ENCODE measurements at places on chromosomes 4 and X. TPM values are rescaled to one million over a fixed set of nuclear protein-coding genes. Genes with fewer than 3 reads are reported as not detected.

- DNase-seq, result no peak
Measured at GRCh38 chr4:55296096-55296495, 49.9 kb upstream of the SRD5A3 start.

GRCh38 chrX:19194285-19195242, 72.3 kb upstream of the ADGRG2 start:
- no peak for DNase-seq

DNA sequence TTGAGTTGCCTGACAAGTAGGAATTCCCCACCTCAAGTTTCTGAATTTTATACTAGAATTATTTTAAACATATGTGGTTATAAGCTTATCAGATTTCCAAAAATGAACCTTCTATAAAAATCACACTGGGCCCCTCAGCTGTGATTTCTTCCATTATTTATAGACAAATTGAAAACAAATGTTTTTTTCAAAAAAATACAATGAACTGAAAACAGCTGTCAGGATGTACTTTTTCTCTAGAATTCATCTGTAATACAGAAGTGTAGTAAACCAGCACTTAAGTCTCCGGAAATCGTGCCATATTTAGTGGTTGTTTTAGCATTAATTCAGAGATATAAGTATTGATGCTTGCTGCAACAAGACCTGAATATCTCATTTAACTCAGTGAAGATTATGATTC, 74.0 kb downstream of the SPRY1 start:
- no peak for DNase-seq

DNA sequence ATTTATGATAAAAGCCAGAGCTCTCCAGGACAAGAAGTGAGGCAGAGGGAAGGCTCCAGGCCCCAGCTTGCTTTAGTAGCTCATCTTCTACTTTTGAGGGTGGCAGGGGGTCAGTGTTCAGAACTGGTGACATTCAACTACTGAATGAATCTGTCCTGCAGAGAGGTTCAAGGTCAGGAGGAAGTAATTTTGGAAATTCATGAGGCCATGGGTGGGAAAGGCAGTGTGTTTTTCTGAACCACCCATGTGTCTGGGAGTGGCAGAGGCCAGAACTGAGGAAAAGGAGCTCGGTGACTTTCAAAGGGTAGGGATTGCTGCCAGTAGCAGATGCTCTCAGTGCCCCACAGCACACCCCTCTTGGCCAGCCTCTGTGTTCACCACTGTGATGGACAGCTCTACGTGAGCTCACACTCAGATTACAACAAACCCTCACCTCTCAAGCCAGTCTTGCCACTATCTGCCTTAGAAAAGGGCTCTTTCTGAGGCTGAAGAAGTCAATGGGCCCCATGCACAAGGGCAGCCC, 571.2 kb downstream of the RAB28 start:
- no peak for DNase-seq

DNA sequence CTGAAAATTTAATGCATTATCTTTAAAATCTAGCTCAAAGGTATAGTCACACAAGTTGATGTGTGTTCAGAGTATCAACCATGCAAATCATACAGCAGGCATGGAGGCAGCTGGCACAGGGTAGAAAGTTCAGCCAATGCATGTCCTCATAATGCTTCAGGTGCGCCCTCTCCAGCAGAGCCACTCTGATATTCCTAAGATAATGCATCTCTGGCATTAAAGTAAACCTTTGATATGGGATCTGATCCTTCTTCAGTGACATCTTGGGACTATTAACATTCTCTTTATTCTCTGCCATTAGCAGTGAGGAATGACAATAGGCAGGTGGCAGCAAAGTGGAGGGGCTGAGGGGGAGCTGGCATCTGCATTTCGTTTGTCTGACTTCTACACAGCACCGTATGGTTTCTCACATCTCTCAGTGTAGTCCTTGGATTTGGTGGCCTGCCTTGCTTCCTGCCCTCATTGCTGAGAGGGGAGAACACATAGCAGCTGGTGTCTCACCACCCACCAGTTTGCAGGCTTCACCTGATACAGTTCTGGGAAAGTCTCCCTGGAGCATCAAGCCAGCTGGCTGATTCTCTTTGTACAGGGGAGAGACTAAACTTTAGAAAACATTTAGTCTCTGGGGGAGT, 168.7 kb upstream of the TBC1D9 start:
- DNase-seq, result no peak

GRCh38 chrX:20620306-20620705, 353.6 kb upstream of the RPS6KA3 start:
- no peak for DNase-seq

- DNase-seq, result no peak
Measured at GRCh38 chr4:95268819-95269565, 279.8 kb downstream of the UNC5C start.

DNA sequence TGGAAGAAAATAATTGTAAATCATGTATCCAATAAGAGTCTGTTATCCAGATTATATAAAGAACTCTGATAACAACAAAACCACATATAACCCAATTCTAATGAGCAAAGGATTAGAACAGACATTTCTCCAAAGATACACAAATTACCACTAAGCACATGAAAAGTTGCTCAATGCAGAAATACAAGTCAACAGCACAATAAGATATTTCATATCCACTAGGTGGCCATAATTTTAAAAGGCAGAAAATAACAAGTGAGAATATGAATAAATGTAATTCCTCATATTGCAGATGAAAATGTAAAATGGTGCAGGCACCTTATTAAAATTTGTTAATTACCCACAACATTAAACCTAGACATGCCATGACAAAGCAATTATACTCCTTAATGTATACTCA, 73.9 kb upstream of the ZCCHC13 start:
- DNase-seq, result no peak

DNA sequence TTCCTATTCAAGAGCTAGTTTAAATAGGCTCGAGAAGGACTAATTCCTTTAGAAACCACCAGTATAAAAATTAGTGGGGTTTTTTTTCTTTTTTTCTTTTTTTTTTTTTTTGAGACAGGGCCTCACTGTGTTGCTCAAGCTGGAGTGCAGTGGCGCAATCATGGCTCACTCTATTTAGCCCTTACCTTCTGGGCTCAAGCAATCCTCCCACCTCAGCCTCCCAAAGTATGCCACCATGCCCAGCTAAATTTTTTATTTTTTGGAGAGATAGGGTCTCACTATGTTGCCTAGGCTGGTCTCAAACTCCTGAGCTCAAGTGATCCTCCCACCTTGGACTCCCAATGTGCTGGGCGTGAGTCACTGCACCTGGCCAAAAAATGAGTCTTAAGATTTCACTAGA, 52.8 kb downstream of the APOO start:
- DNase-seq, result no peak

DNA sequence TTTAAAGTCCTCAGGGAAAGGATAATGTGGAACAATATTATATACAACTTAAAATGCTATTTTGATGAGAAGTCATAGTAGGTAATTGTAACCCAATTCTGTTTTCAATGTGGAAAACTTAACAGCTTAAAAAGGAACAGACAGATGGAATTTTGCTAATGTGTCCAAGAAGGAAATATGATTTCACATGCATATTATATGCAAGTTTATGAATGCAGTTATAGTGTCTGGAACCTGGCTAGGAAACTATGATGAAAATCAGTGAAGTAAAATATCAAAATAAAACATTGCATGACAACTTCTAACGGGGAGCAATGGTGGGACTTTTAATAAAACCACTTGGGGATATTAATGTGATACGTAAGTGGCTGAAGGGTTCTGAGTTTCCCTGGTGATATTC, 152.6 kb upstream of the HAND2 start:
- no peak for DNase-seq

DNA sequence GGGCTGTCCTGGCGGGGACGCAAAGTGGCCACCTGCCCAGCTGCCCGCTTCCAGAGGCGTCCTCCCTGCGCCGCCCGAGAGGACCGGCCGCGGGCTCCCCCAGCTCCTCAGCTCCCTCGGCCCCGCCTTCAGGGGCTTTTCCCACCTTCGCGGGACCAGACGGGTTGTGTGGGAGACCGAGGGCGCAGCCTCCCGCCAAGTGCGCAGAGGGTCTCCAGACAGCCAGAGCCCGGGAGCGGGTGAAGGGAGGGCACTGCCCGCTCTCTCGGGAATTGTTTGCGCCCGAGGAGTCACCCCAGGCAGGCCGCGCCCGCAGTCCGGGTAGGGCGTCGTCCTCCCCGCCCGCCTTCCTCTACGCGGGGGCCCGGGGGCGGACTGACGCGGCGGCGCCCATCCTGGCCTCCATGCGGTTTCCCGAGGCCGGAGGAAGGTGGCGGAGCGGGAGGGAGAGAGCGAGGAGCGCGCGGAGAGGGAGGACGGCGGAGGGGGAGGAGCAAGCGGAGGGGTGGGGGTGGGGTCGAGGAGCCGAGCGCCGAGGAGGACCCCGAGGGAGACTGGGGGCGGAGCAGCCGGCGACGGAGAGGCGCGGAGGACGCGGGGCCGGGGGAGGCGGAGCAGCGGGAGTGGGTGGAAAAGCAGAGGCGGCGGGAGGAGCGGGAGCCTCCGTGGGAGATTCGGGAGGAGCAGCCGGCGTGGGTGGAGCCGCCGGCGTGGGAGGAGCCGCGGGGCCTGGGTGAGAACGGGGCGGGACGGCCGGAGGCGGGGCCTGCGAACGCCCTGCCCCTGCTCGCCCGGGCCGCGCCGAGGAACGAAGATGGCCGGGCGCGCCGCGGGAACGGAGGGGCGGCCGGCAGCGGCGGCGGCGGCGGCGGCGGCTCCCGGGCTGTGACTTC, 47.5 kb downstream of the CLDN34 start:
- DNase-seq, result no peak

GRCh38 chr4:127575888-127576287, 56.9 kb upstream of the INTU start:
- no peak for DNase-seq

GRCh38 chr4:55398966-55399365, 3.2 kb downstream of the TMEM165 start:
- no peak for DNase-seq

- DNase-seq, result no peak
Measured at GRCh38 chrX:100939333-100939732, 10.6 kb upstream of the XKRX start.

GRCh38 chr4:11739992-11740391, 311.3 kb upstream of the HS3ST1 start:
- DNase-seq, result no peak

- no peak for DNase-seq
Measured at GRCh38 chr4:26229974-26230373, 90.8 kb upstream of the RBPJ start.

- no peak for DNase-seq
Measured at GRCh38 chr4:184274286-184274951, 56.7 kb upstream of the ENPP6 start.

DNA sequence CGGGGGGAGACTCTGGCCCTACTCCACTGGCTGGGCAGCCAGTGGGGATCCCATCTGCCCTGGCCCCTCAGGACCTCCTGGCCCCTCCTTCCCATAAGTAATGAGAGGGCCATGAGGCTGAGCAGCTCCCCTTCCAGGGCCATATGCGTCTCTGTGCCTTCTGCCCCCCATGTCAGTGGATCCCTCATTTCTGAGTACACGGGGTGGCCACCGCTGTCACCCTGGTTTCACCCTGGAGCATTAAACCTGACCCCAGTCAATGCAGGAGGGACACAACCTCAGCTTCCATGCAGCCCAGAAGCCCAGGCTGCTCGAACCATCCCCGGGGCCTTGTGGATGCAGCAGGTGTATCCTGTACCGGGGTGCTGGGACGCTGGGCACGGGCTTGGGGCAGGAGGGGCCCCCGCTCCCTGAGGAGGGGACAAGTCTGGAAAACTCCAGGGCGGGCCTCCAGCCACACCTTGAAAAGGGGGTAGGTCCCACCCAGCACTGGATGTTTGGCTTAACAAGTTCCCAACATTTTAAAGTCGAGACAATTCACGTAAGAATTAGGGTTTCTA, 24.2 kb downstream of the ATP5ME start:
- DNase-seq, result no peak

DNA sequence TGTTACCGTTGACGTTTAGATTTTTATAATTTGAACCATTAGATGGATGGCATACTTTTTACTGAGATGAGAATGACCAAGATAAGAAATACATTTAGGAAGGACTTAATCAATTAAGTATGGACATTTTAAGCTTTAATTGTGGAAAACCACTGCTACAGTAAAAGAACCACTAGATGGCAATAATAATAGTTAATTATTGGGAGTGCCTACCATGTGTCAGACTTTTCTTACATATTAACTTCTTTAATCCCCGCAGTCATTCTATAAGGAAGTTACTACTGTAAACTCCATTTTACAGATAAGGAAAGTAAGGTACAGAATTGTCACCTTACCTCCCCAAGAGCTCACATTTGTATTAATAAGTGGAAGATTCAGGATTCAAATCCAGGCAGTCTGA, 48.5 kb upstream of the MYOZ2 start:
- DNase-seq, result no peak

DNA sequence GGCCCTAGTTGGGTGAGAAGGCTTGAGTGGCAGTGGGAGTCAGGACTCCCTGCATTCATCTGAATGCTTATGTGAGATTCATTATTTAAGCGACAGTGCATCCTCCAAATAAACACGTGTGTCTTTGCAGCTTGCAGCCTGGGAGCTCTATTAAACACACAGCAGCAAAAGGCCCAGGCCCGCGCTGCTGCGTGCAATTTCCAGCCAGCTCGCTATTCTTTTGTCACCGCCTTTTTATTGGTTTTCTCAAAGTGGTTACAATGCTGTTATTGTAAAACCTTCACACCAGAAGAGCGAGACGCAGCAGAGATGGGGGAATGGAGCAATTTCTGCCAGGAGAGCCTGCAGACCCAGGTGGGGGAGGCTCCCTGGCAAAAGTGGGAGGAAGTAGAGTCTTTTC, 252.5 kb downstream of the BCOR start:
- no peak for DNase-seq

- no peak for DNase-seq
Measured at GRCh38 chr4:7126981-7127380, 59.1 kb upstream of the GRPEL1 start.

- no peak for DNase-seq
Measured at GRCh38 chr4:37889849-37890800, 759 bp upstream of the TBC1D1 start.

Gene IL21
- not detected for polyA plus RNA-seq

Gene RASL11B
- polyA plus RNA-seq, result 3.9 TPM

Gene TBC1D9
- polyA plus RNA-seq, result 14.2 TPM

Gene PIN4
- polyA plus RNA-seq, result 19.1 TPM

Gene ESX1
- not detected for polyA plus RNA-seq

Gene DCAF4L1
- 0.06 TPM for polyA plus RNA-seq

Gene HS6ST2
- 3.2 TPM for polyA plus RNA-seq

Gene IGSF1
- polyA plus RNA-seq, result 0.24 TPM

Gene DCHS2
- polyA plus RNA-seq, result 1.2 TPM
